Activated CD4-positive, CD25-positive, alpha-beta regulatory T cell treated with anti-CD3 and anti-CD28 coated beads, Interleukin-2, amount 50 U/mL, for 16 hours (primary cell): ENCODE measurements at places on chromosomes 3 and 15.

- DNase-seq, result no peak
These were observed 37.7 kb upstream of the PLXNA1 start for GRCh38 chr3:126945171-126945721.

- DNase-seq, result no peak
These were observed 3.3 kb downstream of the MRPS11 start for GRCh38 chr15:88470625-88471372.

GRCh38 chr3:133753779-133754164 lies 7.6 kb downstream of the TF start:
- no peak for DNase-seq

DNA sequence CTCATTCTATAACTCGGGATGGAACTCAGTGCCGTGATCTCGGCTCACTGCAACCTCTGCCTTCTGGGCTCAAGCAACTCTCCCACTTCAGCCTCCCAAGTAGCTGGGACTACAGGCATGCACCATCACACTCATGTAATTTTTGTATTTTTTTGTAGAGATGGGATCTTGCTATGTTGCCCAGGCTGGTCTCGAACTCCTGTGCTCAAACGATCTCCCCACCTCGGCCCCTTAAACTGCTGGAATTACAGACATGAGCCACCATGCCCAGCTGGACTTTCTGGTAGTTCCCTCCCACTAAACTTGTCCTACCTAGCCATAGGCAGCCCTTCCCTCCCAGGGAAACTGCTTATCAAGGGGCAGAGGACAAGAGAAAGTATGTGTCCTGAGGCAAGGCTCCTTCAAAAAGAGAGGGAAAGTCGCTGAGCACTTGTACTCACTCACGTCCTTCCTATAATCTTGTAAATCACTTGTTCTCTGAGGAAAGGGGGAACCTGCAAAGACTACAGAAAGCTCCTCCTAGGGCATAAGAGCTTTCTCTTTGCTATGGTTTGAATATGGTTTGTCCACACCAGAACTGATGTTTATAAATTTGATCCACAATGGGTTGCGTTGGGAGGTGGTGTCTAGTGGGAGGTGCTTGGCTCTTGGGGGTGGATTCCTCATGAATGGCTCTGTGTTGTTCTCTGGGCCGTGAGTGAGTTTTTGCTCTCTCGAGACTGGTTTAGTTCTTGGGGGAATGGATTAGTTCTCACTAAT lies 13.6 kb upstream of the TBL1XR1 start:
- DNase-seq, result no peak

GRCh38 chr15:66722757-66723540 lies 20.9 kb downstream of the SMAD6 start:
- DNase-seq, result no peak

GRCh38 chr3:187989575-187990153 lies 164.3 kb upstream of the LPP start:
- no peak for DNase-seq

DNA sequence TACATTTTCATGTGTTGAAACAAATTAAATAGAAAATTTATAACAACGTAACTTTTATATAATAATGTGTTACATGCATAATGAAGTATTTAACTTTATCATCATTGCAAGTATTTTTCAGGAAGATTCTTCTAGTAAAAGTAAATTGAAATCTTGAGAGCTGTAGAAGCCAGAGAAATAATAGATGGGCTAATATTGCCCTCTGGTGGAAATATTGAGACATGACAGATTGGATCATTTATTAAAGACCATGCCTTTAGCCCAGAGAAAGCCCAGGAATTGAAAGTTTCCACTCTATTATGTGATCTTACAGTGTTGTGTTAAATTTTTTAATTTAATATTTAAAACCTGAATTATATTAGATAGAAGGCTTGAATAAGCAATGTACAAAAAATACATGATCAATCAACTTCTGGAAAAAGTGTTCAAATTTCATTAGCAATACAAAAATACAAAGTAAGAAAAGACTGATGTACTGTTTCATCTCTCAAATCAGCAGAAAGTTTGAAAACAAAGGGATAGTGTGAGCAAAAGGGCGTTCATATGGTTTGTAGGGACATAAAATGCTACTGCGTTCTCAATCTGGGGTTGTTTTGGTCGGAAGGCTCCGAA lies 52.7 kb upstream of the SPTSSB start:
- DNase-seq, result no peak

GRCh38 chr15:69760258-69760845 lies 307.7 kb downstream of the RPLP1 start:
- no peak for DNase-seq

DNA sequence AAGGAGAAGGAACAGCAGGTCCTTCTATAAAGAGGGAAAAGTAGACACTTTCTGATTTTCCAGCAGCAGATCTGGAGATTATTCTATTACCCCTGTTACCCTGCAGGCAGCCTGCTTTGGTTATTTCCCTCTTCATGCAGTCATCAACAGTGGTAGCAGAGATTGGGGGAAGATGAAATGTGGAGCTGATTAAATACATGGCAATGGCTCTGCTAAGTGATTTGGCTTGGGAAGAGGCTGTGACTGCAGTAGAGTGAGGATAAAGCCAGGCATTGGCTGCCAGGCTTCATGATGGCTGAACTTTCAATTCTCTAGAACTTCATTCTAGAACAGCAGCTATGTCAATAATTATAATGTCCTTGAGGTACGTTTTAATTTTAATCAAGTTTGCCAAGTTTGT lies 29.1 kb downstream of the PTX3 start:
- DNase-seq, result no peak

DNA sequence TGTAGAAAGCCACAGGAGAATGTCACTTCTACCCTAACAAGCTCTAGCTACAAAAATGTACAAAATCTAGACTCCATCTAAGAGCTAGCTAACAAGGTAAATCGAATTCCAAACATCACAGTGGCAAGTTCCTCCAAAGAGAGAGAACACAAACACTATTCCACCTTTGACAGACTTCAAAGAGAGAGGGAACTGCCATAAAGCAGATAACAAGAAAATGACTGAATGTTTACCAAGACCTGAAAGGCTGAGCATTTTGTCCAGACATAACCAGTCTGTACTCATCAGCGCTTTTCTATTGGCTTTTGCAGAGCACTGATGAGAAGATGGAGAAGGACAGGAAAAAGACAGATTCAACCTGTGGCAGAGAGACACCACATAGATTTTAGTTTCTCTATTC lies 1419.6 kb upstream of the ALCAM start:
- no peak for DNase-seq

DNA sequence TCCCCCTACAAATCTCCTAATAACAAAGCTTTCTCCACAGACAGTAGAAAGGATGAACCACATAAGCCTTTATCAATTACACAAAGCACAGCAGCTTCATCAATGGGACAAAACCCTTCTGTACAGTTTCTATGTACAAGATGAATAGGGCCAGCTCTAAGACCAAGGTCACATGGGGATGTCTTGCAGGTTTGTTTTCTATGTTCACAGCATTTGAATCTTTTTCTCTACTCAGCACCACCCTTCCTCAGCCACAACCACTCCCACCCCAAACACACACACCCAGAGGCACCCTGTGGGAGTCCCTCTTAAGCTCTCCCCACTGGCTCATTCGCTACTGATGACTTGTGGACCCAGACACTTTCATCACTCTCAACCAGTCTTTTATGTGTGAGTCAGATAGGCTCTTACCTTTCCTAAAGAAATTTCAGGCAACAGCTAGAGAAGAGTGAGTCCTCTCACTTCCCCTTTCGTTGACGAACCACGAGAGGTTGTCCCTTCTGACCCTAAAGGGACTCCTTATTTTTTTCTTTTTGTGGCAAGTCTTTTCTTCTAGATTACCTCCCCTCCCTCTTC lies 57.9 kb downstream of the ARHGAP31 start:
- DNase-seq, result no peak

DNA sequence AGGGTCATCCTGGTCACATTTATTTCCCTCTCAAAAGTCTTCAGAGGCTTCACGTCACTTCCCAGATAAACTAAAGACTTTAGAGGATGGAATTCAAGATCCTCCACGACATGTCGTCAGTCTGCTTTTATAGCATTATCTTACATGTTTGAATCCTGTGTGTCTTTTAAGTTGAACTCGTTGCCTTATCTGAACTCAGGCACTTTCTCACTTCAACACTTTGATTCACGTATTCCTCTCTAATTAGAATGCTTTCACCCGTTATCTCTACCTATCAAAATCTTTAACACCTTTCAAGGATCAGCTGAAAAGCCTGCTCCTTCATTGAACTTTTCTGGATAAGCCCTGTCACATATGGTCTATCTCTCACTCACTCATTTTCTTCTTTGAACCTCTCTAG lies 97.1 kb downstream of the MAP2K5 start:
- no peak for DNase-seq

- DNase-seq, result no peak
These were observed 76.9 kb downstream of the PIK3R4 start for GRCh38 chr3:130669740-130670139.

DNA sequence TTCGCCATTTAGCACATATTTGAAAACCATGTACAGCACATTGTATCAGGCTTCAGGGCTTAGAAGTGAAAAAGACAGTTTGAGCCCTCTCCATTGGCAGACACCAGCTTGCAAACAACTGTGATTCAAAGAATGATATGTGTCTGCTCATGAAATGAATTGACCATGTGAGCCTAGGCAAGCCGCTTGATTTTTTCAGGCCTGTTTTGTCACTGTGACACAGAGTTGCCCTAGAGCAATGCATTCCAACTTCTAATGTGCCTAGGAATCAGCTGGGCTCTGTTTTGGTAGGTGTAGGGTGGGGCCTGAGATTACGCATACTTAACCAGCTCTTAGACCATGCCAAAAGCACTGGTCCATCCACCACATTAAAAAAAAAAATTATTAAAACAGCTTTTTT lies 53.0 kb downstream of the ATP2C1 start:
- DNase-seq, result no peak

DNA sequence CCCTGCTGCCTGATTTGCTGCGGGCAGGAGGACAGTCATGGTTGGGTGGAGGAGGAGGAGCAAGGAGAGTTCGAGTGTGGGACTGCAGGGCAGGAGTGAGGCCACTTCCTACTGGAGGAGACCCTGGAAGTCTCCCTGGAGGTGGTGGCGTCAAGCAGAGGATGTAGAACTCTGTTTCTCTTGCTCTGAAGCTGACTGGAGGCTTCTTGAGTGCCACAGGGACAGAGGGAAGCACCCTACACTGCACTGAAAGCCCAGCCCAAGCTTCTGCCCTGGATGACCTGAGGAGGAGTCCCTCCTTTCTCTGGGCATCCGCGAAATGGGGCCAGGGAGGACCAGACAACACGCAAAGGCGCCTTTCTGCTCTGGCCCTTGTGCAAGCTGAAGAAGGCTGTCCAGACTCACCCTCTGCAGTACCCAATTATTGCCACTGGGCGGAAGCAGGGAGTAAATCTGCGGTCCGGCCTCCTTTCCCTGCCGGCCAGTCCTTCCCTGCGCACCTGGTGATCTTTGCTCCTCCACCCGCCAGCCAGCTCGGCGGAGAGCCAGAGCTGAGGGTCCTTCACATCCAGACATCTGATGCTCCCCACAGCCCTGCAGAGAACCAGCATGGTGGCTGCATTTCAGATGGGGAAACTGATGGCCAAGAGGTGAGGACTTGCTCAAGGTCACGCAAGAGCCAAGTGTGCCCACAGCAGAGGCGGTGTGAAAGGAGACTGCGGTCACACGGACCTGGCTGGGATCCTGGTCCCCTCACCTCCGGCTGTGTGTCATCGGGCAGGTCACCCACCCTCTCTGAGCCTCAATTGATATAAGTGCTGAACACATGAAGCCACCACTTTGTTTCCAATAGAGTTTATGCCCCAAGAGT lies 207.1 kb downstream of the TBC1D2B start:
- DNase-seq, result no peak

DNA sequence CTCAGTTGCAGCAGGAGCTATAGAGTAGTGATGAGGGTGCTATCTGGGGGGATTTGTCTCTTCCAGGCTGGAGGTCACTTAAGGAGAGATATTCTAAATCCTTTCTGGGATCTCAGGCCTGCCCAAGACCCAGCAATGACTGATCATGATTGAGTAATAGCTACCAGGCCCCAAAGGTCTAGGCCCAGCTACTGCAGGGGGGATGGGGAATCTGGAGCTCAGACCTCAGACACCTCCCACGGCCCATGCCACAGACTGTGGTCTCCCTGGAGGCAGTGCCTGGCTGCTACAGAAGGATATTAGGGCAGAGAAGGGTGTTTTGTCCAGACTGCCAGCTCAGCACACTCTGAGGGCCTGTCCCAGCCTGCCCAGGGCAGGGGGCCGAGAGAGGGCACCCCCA lies 6.9 kb downstream of the SLC38A3 start:
- DNase-seq, result no peak

DNA sequence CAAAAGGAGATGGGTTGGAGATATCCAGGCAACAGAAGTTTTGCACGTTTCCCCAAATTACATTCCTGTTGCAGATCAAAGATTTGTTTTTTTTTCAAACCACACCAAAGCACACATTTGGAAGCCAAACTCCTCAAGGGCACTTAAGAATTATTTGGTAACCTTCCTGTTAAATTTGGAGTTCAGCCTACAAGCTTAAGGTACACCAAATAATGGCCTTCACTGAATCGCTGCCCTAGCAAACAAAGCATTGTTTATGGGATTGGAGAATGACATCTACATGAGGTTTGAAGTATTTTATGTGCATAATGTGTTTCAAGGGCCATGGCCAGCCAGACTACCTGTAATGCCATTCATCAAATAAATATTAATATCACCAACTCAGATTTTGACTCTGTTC lies 357.9 kb downstream of the RORA start:
- no peak for DNase-seq

DNA sequence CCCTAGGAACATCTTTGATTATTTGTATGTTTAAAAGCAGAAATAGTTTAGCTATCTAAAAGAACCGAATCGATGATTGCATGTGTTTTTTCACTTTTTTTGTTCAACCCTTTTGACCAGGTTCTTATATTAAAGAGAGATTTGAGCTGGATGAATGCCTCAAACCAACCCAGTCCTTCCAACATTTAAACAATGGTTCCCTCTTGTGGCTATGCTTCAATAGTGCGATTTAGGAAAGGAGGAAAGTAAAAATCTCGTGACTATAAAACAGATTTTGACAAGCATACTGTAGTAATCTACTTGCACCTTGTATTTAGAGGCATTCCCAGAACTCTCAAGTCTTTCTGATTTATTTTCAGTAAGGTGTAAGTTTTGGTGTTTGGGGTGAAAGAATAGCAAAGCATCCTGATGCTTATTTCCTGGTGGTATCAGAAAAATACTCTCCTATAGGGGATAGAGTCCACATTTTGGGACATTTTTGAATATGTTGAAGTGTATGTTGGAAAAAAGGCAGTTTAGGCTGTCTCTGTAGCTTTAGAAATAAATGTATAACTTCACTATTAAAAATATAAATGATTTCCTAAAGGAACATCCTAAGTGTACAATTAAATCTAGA lies 159.6 kb upstream of the KCNH8 start:
- DNase-seq, result no peak

DNA sequence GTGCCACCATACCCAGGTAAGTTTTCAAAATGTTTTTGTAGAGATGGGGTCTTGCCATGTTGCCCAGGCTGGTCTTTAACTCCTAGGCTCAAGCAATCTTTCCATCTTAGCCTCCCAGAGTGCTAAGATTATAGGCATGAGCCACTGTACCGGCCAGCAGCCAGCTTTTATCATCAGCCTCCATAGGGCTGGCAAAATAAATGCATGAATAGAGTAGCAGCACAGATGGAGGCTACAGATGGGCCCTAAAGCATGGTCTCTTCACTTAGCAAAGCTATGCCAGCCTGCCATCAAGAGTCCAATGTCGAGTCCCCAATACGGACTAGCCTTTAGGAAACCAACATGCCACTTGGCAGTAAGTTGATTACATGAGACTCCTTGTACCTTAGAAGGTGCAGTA lies 63.8 kb downstream of the CNTN3 start:
- no peak for DNase-seq

GRCh38 chr15:65399997-65400396 lies 22.2 kb upstream of the IGDCC3 start:
- DNase-seq, result no peak

- no peak for DNase-seq
These were observed 145.4 kb upstream of the PROK2 start for GRCh38 chr3:71930056-71930991.
